ENCODE measurements at places on chromosomes 3 and 15. TPM values are rescaled to one million over a fixed set of nuclear protein-coding genes. Genes with fewer than 3 reads are reported as not detected.

Gene NRG4
- total RNA-seq = 0.33 TPM

Gene CSK
- total RNA-seq = 23.2 TPM

Gene BOC
- 49.7 TPM for total RNA-seq

Gene ZPLD1
- total RNA-seq = 3.8 TPM

Gene LDHAL6B
- not detected for total RNA-seq

Gene PARL
- total RNA-seq = 33.0 TPM

Gene TRPM1
- not detected for total RNA-seq

Gene SLC22A13
- 2.5 TPM for total RNA-seq

Gene WDR73
- total RNA-seq = 28.1 TPM

Gene SRGAP3
- 42.3 TPM for total RNA-seq

Gene ZNF385D
- 8.9 TPM for total RNA-seq

Gene GOLGA6B
- not detected for total RNA-seq

Gene AADACL2
- not detected for total RNA-seq

Gene SI
- not detected for total RNA-seq

Gene TNFSF10
- 3.2 TPM for total RNA-seq

Data from mammary epithelial cell (primary cell).